ENCODE measurements at places on chromosomes 1 and 21.

DNA sequence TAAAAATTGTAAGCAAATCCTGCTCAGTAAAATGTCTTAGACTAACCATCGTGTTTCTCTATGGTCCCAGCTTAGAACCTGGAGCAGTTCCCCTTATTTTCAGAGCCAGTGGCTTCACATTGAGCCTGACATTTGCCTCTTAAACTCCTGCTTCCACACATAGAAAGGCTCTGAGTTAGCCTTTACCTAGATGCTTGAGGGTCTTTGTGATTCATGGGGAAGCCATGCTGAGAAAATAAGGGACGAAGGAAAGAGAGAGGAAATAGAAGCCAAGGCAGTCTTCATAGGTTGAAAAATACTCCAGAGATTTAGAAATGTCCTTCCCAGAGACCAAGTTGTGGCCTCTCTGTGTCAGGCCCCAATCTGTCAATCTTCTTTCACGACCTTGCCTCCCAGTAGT lies 16.1 kb upstream of the RBBP5 start:
- H3K4me1 ChIP-seq = no peaks in the 10 kb centered on the region
- H3K27ac ChIP-seq = no peak overlapping the region
- no peak overlapping the region for H3K4me3 ChIP-seq
- no peaks in the 10 kb centered on the region for H3K36me3 ChIP-seq
- DNase-seq = no peak

GRCh38 chr1:54973205-54973921 lies 7.1 kb upstream of the TMEM61 start:
- no peaks in the 10 kb centered on the region for H3K36me3 ChIP-seq
- peaks cover 2% of the 10 kb centered on the region for H3K4me1 ChIP-seq
- DNase-seq = peak; percentile 75
- no peak overlapping the region for H3K27ac ChIP-seq
- no peak overlapping the region for H3K4me3 ChIP-seq

DNA sequence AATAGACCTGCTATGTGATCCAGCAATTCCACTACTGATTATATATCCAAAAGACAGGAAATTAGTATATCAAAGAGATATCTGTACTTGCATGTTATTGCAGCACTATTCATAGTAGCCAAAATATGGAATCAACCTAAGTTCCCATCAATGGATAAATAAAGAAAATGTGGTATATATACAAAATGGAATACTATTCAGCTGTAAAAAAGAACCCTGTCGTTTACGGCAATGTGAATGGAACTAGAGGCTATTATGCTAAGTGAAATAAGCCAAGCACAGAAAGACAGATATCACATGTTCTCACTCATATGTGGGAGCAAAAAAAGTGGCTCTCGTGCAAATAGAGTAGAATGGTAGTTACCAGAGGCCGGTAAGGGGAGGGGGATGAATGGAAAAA lies 9.2 kb downstream of the DNAH14 start:
- no peak overlapping the region for H3K27ac ChIP-seq
- no peak for DNase-seq
- no peaks in the 10 kb centered on the region for H3K27me3 ChIP-seq
- H3K36me3 ChIP-seq = no peaks in the 10 kb centered on the region
- no peaks in the 10 kb centered on the region for H3K4me1 ChIP-seq
- H3K4me3 ChIP-seq = no peak overlapping the region

- no peaks in the 10 kb centered on the region for H3K36me3 ChIP-seq
- no peaks in the 10 kb centered on the region for H3K4me1 ChIP-seq
- no peaks in the 10 kb centered on the region for H3K27me3 ChIP-seq
- no peak for DNase-seq
- H3K27ac ChIP-seq = no peak overlapping the region
- no peak overlapping the region for H3K4me3 ChIP-seq
Observed at GRCh38 chr1:110320168-110320518, 19.0 kb upstream of the RBM15 start.

GRCh38 chr1:184865831-184866230 lies 108.5 kb downstream of the NIBAN1 start:
- no peaks in the 10 kb centered on the region for H3K27me3 ChIP-seq
- H3K4me1 ChIP-seq = no peaks in the 10 kb centered on the region
- H3K27ac ChIP-seq = no peak overlapping the region

DNA sequence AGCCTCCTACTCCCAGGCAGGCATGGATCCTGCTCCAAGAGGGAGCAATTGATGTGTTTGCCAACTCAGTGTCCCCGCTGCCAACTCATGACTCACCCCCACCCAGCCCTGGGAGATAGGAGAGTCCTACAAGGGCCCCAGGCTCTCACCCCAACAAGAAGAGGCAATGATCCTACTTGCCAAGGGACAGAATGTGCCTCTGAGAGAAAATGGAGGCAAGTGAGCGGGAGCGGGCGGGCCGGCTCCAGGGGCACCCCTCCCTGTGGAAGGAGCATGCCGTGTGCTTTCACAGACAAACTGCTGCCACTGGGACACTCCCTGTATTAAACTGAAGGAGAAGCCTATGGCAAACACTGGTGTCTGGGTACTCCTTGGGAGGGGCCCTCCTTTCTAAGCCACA lies 16.7 kb downstream of the PKP1 start:
- H3K4me1 ChIP-seq = no peaks in the 10 kb centered on the region
- no peak overlapping the region for H3K27ac ChIP-seq
- no peak overlapping the region for H3K4me3 ChIP-seq
- no peak for DNase-seq

GRCh38 chr21:26470351-26471098 lies 102.6 kb downstream of the CYYR1 start:
- no peaks in the 10 kb centered on the region for H3K4me1 ChIP-seq
- H3K27ac ChIP-seq = no peak overlapping the region
- no peak for DNase-seq

- no peaks in the 10 kb centered on the region for H3K27me3 ChIP-seq
- no peak for DNase-seq
- no peak overlapping the region for H3K27ac ChIP-seq
- H3K4me3 ChIP-seq = no peak overlapping the region
- H3K36me3 ChIP-seq = peaks cover 19% of the 10 kb centered on the region
Observed at GRCh38 chr1:7967196-7967595, 5.7 kb downstream of the PARK7 start.

- H3K27me3 ChIP-seq = no peaks in the 10 kb centered on the region
- H3K36me3 ChIP-seq = no peaks in the 10 kb centered on the region
- no peak overlapping the region for H3K4me3 ChIP-seq
- H3K4me1 ChIP-seq = peaks cover 7% of the 10 kb centered on the region
Observed at GRCh38 chr1:226133504-226134123, 52.9 kb downstream of the ACBD3 start.

GRCh38 chr1:30916296-30916695 lies 7.7 kb upstream of the SDC3 start:
- H3K36me3 ChIP-seq = no peaks in the 10 kb centered on the region
- H3K4me3 ChIP-seq = no peak overlapping the region
- H3K27me3 ChIP-seq = no peaks in the 10 kb centered on the region
- peaks cover 2% of the 10 kb centered on the region for H3K4me1 ChIP-seq
- DNase-seq = no peak

DNA sequence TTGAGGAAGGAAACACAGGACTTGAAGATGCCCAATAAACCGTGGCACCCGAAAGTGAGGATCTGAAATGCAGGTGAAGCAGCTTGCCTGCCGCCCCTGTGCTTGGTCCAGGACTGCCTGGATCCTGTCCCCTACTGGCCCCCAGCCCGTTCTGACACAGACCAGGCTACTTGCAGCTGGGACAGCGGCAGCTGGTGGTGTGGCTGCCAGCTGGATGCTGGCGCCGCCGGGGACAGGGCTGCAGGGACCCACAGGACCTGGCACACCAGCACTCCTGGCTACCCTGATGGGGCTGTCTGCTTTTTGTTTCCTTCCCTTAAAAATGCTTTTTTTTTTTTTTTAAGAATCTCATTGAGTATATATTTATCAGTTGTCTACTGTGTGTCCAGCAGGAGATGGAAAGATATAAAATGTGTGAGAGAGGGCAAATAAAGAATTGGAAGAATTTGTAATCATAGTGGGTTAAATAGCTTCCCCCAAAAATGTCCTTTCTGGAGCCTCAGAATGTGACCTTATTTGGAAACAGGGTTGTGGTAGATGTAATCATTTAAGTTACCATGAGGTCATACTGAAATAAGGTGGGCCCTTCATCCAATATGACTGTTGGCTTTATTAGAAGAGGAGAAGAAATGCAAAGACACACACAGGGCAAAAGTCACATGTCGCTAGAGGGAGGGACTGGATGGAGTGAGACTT lies 165.6 kb downstream of the DSCAM start:
- H3K36me3 ChIP-seq = no peaks in the 10 kb centered on the region
- no peak for DNase-seq
- H3K4me1 ChIP-seq = no peaks in the 10 kb centered on the region
- H3K4me3 ChIP-seq = no peak overlapping the region
- H3K27me3 ChIP-seq = no peaks in the 10 kb centered on the region

- H3K4me3 ChIP-seq = no peak overlapping the region
- H3K4me1 ChIP-seq = no peaks in the 10 kb centered on the region
- no peak overlapping the region for H3K27ac ChIP-seq
- peaks cover 2% of the 10 kb centered on the region for H3K36me3 ChIP-seq
- H3K27me3 ChIP-seq = no peaks in the 10 kb centered on the region
Observed at GRCh38 chr1:17606826-17607440, 67.4 kb downstream of the ARHGEF10L start.

DNA sequence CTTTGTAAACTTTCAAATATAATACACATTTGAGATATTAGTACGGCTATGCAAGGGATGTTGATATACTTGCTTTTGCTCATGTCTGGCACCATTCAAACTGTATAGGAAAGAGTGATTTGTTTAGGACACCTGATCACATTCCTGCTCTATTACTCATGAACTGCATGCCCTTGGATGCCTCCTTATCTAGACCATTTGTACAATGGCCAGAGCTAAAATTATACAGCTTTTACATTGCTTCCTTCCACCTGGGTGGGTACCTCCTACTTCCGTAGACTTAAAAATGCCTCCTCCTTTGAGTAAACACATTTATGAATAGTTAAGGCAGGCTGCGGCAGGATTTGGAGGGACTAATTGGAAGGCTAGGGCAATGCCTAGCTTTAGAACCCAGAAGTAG lies 85.4 kb upstream of the PBX1 start:
- H3K36me3 ChIP-seq = no peaks in the 10 kb centered on the region
- H3K27me3 ChIP-seq = no peaks in the 10 kb centered on the region
- H3K4me3 ChIP-seq = no peak overlapping the region
- peaks cover 4% of the 10 kb centered on the region for H3K4me1 ChIP-seq
- DNase-seq = peak; percentile 23

DNA sequence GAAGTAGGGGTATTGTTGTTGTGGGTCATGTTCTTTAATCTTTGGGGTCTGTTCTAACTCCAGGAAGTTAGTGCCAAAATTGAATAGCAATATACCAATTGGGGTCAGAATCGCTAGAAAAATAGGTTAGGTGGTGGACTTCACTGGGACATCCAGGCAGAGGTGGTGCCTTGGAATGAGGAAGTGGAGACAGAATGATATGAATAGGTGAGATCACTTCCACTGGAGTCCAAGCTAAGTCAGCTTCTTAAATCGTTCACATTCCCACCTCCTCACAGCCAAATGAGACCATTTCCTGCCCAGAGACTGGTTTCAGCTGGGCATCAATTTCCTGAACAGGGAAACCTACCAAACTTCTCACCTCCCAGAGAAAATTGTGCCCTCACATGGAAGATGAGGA lies 137.8 kb upstream of the RAB4A start:
- no peak overlapping the region for H3K27ac ChIP-seq
- no peak for DNase-seq
- H3K27me3 ChIP-seq = no peaks in the 10 kb centered on the region
- no peaks in the 10 kb centered on the region for H3K36me3 ChIP-seq

DNA sequence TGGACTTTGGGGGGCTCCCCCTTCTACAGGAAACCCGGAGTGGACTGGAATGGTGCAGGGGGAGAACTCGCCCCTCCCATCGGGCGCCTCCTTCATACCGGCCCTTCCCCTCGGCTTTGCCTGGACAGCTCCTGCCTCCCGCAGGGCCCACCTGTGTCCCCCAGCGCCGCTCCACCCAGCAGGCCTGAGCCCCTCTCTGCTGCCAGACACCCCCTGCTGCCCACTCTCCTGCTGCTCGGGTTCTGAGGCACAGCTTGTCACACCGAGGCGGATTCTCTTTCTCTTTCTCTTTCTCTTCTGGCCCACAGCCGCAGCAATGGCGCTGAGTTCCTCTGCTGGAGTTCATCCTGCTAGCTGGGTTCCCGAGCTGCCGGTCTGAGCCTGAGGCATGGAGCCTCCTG lies at the start of gene TNFRSF14:
Gene TNFRSF14 (plus strand): TSS at position 95 of the 401 bp plus-strand sequence. CDS start 294 bp downstream, at position 389.
- H3K4me1 ChIP-seq = no peaks in the 10 kb centered on the region
- no peaks in the 10 kb centered on the region for H3K27me3 ChIP-seq
- no peaks in the 10 kb centered on the region for H3K36me3 ChIP-seq
- no peak within 1 kb of the TSS for H3K27ac ChIP-seq

DNA sequence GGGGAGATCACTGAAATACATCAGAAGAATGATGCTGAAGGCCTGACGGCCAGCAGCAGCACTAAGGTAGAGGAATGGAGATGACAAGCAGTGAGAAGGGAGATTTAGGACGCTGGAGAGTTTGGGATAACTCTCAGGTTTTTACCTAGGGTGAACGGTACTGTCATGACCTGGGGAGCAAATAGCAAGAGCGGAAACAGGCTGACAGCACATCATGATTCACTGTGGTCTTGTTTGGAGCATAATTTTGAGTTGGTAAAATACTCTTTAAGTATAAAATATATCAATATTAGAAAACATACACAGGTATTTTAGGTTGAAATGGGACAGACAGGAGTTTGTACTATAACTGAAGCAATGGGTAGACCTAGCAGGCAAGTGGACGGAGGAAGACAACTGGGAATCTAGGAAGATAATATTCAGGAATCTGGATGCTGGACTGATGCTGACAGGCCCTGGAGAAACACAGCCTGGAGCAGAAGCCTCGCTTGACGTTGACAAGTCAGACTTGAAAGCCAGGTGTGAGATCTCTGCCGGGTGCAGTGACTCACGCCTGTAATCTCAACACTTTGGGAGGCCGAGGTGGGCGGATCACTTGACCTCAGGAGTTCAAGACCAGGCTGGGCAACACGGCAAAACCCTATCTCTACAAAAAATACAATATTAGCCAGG lies 33.3 kb downstream of the ALG14 start:
- H3K4me3 ChIP-seq = no peak overlapping the region
- H3K27me3 ChIP-seq = no peaks in the 10 kb centered on the region
- H3K27ac ChIP-seq = no peak overlapping the region
- peak; percentile 67 for DNase-seq
- no peaks in the 10 kb centered on the region for H3K4me1 ChIP-seq
- no peaks in the 10 kb centered on the region for H3K36me3 ChIP-seq

- no peak overlapping the region for H3K27ac ChIP-seq
- H3K4me3 ChIP-seq = no peak overlapping the region
- no peak for DNase-seq
- H3K4me1 ChIP-seq = no peaks in the 10 kb centered on the region
- H3K36me3 ChIP-seq = no peaks in the 10 kb centered on the region
Observed at GRCh38 chr1:190176776-190177175, 300.9 kb downstream of the BRINP3 start.

- no peaks in the 10 kb centered on the region for H3K36me3 ChIP-seq
- no peaks in the 10 kb centered on the region for H3K4me1 ChIP-seq
- H3K4me3 ChIP-seq = no peak overlapping the region
- no peak for DNase-seq
- H3K27me3 ChIP-seq = no peaks in the 10 kb centered on the region
- H3K27ac ChIP-seq = no peak overlapping the region
Observed at GRCh38 chr1:178241057-178241456, 147.2 kb downstream of the RASAL2 start.

Data from mesendoderm (in vitro differentiated cells).